ENCODE measurements at places on chromosomes 5 and 9.

DNA sequence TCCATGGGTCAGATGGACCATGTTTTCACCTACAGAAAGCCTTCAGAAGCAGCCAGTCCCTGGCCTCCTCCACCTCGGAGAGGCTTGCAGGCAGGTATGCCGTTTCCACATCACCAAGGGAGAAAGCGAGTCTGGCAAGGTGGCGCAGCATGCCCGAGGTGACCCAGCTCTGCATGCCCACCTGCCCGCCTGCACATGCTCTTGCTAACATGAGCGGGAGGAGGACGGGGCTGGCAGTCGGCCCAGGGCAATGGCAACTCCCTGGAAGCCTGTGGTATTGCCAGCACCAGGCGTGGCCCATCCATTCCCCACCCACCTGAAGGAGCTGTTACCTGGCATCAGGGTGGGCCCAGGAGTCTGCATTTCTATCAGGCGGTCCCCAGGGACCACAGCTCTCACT is 3.3 kb upstream of the NINJ1 start:
- DNase-seq, result no peak

DNA sequence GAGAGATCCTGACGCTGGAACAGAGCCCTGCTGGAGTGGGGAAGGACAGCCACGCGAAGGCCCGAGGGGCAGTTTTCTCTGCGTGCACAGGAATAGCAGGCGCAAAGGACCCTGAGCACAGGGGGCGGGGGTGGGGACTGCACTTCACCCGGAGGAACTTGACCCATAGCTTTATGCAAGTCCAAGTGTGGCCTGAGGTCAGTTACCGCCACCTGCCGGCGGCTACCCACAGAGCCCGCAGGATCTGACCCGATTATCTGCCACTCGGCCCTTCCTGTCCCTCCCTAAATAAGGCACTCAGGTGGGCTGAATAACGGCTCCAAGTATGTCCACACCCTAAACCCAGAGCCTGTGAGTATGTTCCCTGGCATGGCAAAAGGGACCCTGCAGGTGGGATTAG is 65.4 kb upstream of the FCN1 start:
- no peak for DNase-seq

DNA sequence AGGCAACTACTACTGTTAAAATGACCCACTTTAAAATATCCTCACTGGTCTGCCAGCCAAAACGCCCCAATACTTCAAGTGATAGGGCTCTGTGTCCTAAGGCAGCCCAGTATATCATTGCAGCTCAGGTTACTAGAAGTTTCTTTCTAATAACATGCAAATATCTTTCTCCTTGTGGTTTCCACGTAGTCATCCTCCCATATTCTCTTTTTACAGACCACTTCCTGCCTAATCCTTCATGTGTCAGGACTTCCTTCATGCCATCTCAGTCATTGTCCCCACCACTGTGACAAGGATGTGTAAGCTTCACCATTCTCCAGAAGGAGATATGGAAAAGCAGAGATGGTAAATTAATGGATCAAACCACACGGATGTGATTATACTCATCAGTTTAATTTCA is 813.7 kb downstream of the MAT2B start:
- no peak for DNase-seq

GRCh38 chr5:60162441-60162840 is 268.9 kb upstream of the PDE4D start:
- no peak for DNase-seq

DNA sequence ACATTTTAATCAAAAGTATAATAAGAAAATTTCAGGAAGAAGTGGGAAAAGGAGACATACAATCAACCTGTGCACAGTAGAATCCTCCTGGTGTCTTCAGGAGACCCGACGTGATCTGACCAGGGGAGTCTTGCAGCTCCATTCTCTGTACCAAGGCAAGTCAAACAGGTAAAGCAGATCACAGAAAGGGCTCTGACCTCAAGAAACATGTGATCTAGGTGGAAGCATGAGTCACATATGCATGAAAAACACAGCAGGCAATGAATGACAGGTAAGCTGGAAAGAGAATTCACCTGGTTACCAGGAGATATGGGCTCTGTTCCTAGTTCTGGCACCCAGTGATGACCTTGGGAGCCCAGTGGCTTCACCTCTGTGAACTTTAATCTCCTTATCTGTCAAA is 19.4 kb upstream of the FABP6 start:
- no peak for DNase-seq

DNA sequence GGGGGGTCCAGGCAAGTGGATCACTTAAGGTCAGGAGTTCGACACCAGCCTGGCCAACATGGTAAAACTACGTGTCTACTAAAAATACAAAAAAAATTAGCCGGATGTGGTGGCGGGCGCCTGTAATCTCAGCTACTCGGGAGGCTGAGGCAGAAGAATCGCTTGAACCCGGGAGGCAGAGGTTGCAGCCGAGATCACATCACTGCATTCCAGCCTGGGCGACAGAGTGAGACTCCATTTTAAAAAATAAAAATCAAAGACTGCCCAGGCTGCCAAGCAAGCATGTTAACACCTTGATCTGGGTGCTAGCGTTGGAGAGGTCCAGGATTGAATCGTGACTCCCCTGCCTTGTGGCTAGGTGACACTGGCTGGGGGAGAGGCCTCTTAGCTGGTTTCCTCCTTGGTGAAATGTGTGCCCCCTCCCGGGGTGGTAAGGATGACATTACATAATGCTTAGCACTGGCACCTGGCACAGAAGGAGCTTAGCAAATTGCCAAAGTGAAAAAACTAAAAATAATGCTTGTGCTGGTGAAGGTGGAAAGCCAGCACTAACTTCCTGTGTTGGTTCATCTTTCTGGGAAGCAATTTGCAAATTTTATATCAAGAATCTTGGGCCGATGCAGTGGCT is 2.2 kb upstream of the CIZ1 start:
- DNase-seq, result no peak

All from frontal cortex (tissue), 4 donors.